ENCODE measurements at places on chromosomes 3 and 15.

DNA sequence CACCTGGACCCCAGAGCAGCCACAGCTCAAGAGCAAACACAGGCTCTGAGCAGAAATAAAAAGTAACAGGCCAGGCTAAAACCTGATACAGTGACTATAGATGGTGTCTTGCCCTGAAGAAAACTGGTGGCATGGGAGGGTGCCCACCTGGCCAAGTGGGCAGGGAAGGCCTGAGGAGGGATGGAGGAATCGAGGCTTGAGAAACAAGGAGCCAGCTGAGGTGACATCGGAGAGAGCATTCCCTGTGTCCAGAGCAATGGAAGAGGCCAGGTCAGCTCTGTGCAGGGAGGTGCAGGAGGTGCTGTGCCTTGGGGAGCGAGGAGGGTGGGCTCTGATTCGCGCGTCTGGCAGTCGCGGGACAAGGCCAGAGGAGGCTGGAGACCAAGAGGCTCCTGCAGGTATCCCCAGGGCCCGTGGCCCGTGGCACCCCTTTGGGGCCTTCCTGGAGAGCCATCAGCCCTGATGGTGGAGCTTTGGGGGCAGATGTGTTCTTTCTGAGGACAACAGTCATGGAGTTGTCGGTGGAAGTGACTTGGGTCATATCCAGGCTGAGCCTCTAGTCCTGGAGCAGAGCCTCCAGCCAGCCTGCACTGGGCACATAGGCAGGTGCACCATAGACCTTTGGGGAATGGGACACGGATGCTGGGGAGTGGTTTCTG is 56.1 kb downstream of the PLXNA1 start:
- no peak for DNase-seq

DNA sequence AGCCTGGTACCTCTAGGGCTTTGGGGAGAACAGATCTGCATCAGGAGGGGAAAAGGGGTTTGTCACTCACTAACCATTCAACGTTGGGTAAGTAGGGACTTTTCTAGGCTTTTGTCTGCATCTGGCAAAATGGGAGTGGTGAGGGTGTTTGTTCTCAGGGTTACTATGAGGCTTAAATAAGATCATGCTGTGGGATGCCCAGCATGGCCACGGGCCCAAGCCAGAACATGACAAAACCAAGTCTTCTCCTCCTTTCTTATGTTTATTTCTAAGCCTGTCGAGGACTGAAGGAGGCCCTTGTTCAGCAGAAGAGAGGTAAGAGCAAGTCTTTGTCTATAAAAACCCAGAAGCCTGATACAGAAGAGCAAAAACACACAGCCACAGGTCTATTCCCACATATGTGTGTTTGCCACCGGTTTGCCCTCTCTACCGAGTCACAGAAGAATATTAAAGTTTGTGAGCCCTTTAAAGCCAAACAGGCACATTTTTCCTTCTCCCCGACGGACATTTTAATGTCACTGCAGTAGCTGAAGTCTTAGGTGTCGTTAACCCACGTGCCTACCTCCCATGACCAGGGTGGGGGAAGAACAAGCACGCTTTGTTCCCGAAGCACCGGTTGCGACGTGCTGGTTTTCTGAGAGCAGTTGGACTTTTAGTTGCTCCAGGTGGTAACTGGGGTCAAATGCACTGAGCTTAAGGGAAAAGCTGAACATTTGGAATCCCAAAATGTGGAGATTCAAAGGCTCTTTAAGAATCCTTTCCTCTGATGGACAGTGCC is 72.1 kb downstream of the NOX5 start:
- no peak for DNase-seq

DNA sequence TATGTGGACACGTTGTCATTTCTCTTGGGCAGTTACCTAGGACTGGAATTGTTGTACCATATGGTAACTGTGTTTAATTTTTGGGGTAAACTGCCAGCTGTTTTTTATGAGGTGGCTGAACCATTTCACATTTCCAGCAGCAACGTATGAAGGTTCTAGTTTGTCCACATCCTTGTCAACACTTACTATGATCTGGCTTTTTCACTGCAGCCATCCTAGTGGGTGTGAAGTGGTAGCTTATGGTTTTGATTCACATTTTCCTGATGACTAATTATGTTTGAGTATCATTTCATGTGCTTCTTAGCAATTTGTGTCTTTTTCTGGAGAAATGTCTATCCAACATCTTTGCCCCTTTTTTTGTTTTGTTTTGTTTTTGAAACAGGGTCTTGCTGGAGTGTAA is 96.2 kb downstream of the VGLL4 start:
- no peak for DNase-seq

GRCh38 chr15:52681441-52681840 is 2.3 kb upstream of the ATOSA start:
- DNase-seq = no peak

GRCh38 chr3:73291541-73291940 is 230.1 kb downstream of the EBLN2 start:
- no peak for DNase-seq

- DNase-seq = no peak
Observed at GRCh38 chr3:67048715-67049074, 50.6 kb downstream of the KBTBD8 start.

- no peak for DNase-seq
Observed at GRCh38 chr3:195556390-195556789, 13.3 kb upstream of the PPP1R2 start.

GRCh38 chr3:13571831-13572750 is 23.2 kb downstream of the FBLN2 start:
- no peak for DNase-seq

GRCh38 chr3:177527182-177527581 is 329.9 kb upstream of the TBL1XR1 start:
- no peak for DNase-seq

- DNase-seq = no peak
Observed at GRCh38 chr3:184562878-184563560, 1.4 kb downstream of the EPHB3 start.

GRCh38 chr3:114626751-114627150 is 332.9 kb downstream of the TIGIT start:
- no peak for DNase-seq

DNA sequence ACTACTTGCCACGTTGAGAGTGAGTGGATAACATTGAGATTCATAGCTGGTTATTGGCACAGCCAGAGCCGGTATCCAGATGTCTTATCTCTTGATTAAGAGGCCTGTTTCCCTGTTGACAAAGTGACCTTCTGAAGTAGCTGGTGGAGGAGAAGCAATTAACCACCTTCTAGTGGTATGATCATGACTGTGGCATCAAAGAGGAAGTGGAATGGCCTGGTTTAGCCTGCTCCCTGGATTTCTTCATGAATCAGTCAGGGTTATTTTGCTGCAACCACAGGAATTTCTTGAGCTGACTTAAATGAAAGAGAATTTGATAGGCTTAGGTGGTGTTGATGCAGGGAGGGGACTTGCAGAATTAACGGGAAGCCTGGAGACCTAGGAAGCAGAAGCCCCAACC is 398.3 kb downstream of the MFSD1 start:
- DNase-seq = no peak

GRCh38 chr15:60399246-60399915 is 1.6 kb upstream of the ANXA2 start:
- no peak for DNase-seq

DNA sequence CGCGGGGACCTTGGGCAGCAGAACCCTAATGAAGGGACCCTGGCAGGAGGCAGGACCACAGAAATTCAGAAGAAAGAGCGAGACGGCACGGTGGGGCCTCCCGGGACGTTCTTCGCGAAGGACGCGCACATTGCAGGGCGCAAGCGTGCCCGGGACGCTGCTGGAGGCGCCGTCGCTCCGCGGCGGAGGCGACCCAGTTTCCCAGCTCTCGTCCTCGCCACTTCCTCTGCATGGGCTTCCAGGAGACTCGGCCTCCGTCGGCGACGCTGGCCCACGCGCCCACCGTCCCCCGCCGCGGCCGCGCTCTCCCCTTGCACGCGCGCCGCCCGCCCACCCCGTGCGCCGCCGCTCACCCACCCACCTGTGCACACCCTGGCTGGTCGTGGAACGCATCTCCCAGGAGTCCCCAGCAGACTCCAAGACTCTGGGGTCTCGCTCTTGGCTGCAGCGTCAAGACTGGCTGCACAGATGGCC is 31.8 kb upstream of the SMAD3 start:
- no peak for DNase-seq

DNA sequence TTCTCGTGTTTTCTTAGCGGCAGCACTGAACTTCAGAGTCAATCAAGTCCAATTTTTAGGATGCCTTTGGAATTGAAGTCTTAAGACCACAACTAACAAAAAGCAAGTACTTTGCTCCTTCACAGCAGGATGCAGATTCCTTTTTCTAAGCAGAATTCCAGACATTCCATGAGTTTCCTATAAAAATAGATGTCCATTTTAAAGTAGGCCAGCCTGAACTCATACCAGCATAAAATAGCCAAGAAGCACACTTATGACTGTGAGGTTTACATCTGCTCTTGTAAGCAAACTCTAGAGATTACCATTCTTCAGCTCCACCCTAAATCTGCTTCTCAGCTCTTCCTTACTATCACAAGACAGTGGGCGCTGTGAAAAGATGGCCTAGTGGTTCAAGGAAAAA is 85.8 kb downstream of the THBS1 start:
- DNase-seq = no peak

DNA sequence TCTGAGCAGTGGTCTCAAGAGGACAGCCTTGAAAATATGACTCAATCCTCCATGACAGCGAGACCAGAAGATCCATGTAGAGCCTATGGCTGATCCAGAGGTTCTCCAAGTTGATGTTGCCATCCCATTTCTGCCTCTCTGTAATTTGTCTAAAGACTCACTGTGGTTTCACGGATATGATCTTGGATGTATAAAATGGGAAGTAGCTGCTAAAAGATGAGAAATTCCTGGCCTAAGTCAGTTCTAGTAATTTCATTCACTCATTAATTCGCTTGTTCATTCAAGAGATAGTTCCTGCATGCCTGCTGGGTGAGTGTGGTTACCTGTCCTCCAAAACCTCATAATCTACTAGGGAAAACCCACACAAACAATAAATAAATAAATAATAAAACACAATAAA is 145.9 kb downstream of the TNIK start:
- DNase-seq = no peak

DNA sequence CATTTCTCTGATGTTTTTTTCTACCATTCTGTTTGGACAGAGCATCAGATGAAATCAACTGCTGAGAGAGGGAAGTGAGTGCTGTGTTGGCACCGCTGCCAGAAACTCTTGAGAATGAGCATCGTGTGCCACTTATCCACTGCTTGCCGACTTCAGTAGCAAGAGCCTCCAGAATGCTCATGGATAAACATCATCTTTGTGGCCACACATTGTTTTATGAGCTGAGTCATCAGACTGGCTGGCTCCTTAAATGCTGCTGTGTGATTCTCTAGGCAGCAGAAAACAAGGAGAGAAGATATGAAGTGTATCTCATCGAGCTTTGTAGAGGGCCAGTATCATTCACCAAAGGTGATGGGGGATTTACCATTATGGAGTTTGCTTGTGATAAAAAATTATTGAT is 3.4 kb upstream of the DOCK3 start:
- DNase-seq = no peak

DNA sequence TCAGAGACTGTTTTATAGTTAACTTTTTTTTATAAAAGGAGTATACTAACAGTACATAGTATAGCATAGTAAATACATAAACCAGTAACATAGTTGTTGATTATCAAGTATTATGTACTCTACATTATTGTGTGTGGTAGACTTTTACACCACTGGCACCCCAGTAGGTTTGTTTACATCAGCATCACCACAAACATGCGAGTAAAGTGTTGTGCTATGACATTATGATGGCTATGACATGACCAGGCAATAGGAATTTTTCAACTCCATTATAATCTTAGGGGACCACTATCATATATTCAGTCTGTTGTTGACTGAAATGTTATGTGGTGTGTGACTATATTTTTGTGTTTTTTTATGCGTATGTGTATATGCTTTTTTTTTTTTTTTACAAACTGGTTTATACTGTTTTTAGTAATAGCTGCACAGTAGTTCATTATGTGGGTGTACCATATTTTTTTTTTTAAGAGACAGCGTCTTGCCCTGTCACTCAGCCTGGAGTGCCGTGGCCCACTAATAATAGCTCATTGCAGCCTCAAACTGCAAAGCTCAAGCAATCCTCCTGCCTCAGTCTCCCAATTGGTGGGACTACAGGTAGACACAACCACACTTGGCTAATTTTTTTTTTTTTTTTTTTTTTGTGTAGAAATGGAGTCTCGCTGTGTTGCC is 1.9 kb downstream of the CAPN7 start:
- DNase-seq = no peak
